ENCODE measurements at places on chromosomes 4 and X. TPM values are rescaled to one million over a fixed set of nuclear protein-coding genes. Genes with fewer than 3 reads are reported as not detected.
A peak's percentile ranks its signal among the peaks of the same experiment; 100 is the strongest.

PDLIM3 gene
- total RNA-seq, result 45.3 TPM

DNA sequence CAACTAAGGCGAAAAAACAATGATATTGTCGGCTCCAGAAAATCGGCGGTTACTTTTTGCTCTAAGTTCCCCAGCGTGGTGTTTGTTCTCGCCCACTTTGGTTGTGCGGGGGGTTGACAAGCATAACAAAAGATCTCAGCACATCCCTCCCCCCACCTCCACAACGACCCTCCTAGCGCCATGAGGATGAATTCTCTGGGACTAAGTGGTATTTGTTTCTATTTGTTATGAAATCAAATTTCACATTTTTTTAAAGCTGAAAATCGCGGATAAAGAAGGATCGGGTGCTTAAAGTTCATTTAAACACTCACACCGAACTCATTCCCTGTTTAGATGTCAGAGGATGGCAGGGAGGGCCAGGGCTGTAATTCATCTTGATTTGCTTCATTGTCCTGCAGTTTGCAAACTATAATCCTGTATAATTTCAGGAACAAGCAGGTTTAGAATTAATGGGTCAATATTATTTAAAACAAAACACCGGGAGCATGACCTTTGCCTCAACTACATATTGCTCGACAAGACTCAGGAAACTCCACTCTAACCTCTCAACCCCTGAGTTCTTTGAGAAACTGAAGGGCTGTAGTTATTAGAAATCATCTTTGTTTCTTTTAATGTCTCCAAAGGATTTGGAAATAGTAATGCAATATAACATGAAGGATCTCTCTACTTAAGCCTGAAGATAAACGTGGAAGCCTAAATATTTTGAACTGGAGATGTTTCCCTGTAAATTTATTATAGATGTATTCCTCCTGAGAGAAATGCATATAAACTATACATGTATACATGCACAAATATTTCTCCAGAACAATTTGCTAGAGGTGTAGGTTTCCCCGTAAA, 6.4 kb downstream of the PITX2 start:
- H3K4me1 ChIP-seq, result peaks cover 35% of the 10 kb centered on the region
- H3K27ac ChIP-seq, result no peak overlapping the region
- H3K4me3 ChIP-seq, result no peak overlapping the region
- peaks cover 100% of the 10 kb centered on the region for H3K27me3 ChIP-seq
- peak; percentile 59 for DNase-seq
- no peaks in the 10 kb centered on the region for H3K36me3 ChIP-seq

SPANXC gene
- total RNA-seq, result not detected

CNGA1 gene
- 1.1 TPM for total RNA-seq

GRCh38 chrX:150361070-150361776, 1.9 kb upstream of the MAMLD1 start:
- H3K4me3 ChIP-seq, result peak overlapping the region; percentile 72
- H3K36me3 ChIP-seq, result no peaks in the 10 kb centered on the region
- H3K27me3 ChIP-seq, result peaks cover 3% of the 10 kb centered on the region
- H3K4me1 ChIP-seq, result peaks cover 21% of the 10 kb centered on the region
- DNase-seq, result peak; percentile 21

DNA sequence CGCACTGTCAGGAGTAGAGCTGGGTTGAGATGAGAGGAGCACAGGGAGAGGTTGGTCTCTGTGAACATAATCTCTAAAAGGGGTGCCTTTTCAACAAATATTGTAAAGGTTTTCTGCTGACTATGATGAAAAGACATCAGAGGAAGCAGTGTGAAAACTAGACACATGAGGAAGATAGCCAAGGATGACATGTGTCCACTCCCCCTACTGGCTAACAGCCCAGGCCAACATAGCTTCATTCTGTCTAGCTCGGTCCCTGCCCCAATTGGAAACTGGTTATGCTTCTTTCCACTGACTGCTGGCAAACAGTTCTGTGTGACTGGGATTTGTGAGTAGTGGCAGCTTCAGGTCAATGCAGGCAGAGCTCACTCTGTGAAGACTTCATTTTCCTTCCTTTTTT, 115.4 kb upstream of the ESX1 start:
- H3K27me3 ChIP-seq, result peaks cover 9% of the 10 kb centered on the region
- no peak overlapping the region for H3K27ac ChIP-seq
- no peak overlapping the region for H3K4me3 ChIP-seq
- DNase-seq, result no peak

XK gene
- total RNA-seq, result 2.6 TPM

- no peak overlapping the region for H3K4me3 ChIP-seq
- H3K36me3 ChIP-seq, result no peaks in the 10 kb centered on the region
These were observed 236.4 kb downstream of the PDGFC start for GRCh38 chr4:156734965-156735895.

XAGE1A gene
- total RNA-seq, result not detected

MAGEA11 gene
- total RNA-seq, result not detected

- peaks cover 22% of the 10 kb centered on the region for H3K27me3 ChIP-seq
- DNase-seq, result no peak
These were observed 4.7 kb downstream of the CPLX1 start for GRCh38 chr4:821181-821591.

- no peaks in the 10 kb centered on the region for H3K36me3 ChIP-seq
- DNase-seq, result no peak
- no peak overlapping the region for H3K4me3 ChIP-seq
- H3K27ac ChIP-seq, result no peak overlapping the region
- no peaks in the 10 kb centered on the region for H3K4me1 ChIP-seq
- H3K27me3 ChIP-seq, result no peaks in the 10 kb centered on the region
These were observed 1275.3 kb upstream of the TENM3 start for GRCh38 chr4:180967936-180968335.

- DNase-seq, result peak; percentile 62
- no peaks in the 10 kb centered on the region for H3K4me1 ChIP-seq
- H3K27me3 ChIP-seq, result no peaks in the 10 kb centered on the region
- H3K36me3 ChIP-seq, result no peaks in the 10 kb centered on the region
These were observed 81.0 kb upstream of the ZDHHC15 start for GRCh38 chrX:75603833-75604232.

SPRY1 gene
- total RNA-seq, result 23.6 TPM

COL25A1 gene
- 33.6 TPM for total RNA-seq

RRH gene
- total RNA-seq, result 0.44 TPM
